Stimulated activated CD4-positive, alpha-beta T cell treated with anti-CD3 and anti-CD28 coated beads, TNF-alpha, amount 100 ng/mL, for 24 hours (primary cell): ENCODE measurements at places on chromosomes 7 and 10.

DNA sequence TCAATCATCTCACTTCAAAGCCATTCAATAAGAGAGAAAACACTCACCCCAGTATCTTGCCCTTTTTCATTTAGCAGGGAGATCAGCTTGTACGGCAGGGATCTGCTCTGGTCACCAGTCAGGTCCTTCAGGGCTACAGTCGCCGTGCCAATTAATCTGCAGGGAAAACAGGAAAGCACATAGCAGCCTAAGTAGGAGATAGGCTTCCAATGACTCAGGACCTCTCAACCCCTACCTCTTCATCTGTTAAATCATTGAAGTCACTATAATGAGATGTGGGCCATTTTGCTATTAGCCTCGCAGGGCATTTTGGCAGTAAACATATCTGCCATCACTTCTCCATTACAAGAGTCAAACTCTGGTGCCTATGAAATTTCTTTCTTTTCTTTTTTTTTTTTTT lies 50.8 kb downstream of the MYOF start:
- DNase-seq: no peak

DNA sequence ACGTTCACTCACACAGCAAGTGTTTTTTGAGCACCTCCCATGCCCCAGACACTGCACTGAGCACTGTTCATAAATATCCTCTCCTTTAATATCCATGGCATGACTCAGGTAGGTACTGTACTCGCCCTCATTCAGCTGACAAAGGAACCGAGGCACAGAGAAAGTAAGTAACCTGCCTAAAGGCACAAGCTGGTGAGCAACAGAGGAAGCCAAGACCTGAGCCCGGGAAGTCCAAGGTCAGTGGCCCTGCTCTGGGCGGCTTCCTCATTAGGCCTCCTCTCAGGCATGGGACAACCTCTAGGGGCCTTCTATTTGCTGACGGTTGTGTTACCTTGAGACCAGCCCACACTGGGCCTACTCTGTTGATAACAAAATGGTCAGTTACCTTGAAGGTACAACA lies 45.1 kb upstream of the EZH2 start:
- DNase-seq: no peak

- DNase-seq: no peak
These were observed 103.2 kb upstream of the TNS3 start for GRCh38 chr7:47685151-47685550.

GRCh38 chr10:103613616-103614015 lies 120.1 kb downstream of the NEURL1 start:
- DNase-seq: no peak

- no peak for DNase-seq
These were observed 5.2 kb downstream of the FAM133B start for GRCh38 chr7:92584953-92585352.

DNA sequence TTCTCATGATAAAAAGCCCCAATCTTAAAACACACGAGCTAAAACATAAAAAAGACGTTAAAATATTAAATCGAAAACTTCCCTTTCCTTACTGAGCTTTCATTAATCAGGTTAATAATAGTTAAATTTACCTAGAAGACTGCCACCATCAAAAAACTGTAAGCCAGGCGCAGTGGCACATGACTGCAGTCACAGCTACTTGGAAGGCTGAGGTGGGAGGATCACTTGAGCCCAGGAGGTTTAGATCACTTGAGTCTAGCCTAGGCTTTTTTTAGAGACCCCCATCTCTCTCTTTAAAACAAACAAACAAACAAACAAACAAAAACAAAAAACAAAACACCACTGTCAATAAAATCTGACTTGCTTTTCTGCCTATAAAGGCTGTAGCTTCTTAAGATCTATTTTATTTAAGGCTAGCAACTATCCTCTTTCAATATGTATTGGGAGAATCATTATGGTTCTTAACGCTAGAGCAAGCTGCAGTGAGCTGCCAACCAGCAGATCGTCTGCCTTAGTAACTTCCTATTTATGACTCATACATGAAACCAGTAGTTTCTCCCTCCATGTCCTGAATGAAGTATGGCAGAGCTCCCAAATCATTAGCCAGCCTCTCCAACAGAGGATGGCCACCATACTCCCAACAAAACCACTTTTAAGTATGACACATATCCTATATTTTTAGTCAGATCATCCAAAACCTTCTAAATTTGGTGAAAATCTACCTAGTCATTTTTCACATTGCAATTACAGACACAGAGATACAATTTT lies 163.7 kb downstream of the SRPK2 start:
- no peak for DNase-seq

- DNase-seq: no peak
These were observed 176.4 kb upstream of the RHEB start for GRCh38 chr7:151695951-151696541.

GRCh38 chr10:106378251-106378650 lies 786.3 kb downstream of the SORCS1 start:
- no peak for DNase-seq

DNA sequence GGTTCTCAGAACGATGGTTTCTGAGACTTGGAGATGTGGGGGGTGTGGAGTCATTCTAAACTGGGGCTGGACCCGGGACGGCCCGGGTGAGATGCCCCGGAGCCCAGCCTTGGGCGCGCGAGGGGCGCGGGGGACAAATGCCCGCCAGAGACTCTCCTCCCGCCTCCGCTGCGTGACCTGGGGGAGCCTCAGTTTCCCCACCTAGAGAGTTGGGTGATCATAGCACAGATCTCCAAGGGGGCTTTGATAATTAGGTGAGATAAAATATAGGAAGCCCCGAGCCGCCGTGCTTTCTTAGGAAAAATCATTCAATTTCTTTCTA lies 658 bp upstream of the FZD8 start:
- DNase-seq: no peak

DNA sequence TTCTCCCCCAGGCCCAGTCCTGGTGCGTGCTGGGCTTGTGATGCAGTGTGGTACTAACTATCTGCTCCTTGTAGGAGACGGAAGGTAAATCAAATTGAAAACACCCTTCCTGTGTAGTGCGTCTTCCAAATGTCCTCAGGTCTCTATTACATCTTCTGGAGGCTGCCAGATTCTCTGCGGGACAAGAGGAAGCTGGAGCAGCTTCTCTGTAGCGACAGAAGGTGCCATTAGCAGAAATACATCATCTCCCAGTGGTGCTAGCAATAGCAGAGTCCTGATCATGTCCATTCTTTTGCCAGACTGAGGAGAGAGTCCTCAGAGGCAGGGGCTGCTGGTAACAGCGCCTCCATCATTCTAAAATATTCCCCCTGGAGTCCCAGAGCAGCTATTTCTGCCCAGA lies 675.2 kb downstream of the LRMDA start:
- DNase-seq: no peak

DNA sequence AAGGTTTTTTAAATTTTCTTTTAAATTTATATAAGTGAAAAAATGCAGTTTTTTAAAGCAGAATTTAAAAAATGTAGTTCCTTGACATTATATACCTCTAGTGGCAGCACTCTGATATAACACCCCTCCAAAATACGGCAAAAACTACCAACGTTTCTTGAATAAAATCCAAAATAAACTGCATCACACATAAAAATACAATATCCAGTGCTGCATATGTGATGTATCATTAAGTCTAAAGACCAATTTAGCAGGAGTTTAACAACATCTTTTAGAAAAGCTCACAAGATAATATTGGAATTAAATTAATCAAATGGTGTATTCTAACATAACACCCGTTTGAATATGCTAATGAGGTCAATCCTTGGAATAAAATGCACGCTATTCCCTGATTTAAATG lies 1.4 kb downstream of the TCERG1L start:
- DNase-seq: no peak

GRCh38 chr10:34815185-34816084 lies at the start of gene PARD3:
Gene PARD3, minus strand, starts transcription at chr10:34815296. Its CDS starts 301 bp downstream, at chr10:34814995.
- DNase-seq: no peak
